ENCODE measurements at places on chromosomes 6 and 20.

GRCh38 chr6:95596021-95596420, 18.7 kb downstream of the MANEA start:
- DNase-seq: no peak

GRCh38 chr20:53664121-53664520, 70.5 kb upstream of the ZNF217 start:
- no peak for DNase-seq

- DNase-seq: no peak
Observed at GRCh38 chr20:59159493-59160376, 3.9 kb upstream of the ZNF831 start.

DNA sequence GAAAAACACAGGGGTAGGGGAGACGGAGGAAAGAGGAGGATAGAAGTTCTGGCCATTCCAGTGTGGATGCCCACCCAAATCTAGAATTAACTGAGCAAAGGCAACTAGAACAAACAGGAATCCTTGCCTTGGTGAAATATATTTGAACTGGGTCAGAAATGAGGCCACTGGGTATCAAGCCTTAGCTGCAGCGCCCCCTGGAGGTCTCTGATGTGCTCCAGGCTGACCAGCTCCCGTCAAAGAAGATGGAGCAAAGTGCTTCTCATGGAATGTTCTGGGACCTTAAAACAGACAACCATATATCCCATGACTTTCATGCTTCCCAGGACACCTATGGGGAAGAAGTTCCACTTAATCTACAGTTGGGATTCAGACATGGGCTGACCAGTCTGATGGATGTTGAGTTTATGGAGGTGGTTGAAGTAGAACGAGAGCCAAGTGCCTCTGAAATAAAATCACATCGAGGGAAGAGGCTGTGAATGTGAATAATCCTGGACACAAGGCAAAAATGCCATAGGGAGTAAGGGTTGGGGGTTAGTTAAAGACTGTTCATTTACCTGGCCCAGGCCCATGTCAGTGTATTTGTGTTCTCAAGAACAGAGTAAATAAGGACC, 50.4 kb downstream of the HLA-DPB1 start:
- DNase-seq: no peak

DNA sequence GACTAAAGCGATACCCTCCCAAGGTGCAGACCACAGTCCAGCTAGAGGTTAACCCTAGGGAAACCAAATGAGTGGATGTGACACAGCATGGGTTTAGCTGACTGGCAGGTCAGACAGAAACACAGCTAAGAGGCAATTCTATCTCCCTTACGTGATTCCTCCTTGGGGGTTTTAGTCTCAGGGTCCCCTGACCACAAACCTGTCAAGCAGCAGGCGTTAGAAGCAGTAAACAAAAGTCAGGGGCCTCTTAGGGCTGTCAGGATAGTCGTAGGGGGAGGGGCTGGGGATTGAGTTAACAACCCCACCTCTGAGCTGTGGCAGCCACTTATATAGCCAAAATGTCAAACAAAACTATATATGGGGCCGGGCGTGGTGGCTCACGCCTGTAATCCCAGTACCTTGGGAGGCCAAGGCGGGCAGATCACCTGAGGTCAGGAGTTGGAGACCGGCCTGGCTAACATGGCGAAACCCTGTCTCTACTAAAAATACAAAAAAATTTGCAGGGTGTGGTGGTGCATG, 13.6 kb downstream of the KCNK5 start:
- DNase-seq: no peak

DNA sequence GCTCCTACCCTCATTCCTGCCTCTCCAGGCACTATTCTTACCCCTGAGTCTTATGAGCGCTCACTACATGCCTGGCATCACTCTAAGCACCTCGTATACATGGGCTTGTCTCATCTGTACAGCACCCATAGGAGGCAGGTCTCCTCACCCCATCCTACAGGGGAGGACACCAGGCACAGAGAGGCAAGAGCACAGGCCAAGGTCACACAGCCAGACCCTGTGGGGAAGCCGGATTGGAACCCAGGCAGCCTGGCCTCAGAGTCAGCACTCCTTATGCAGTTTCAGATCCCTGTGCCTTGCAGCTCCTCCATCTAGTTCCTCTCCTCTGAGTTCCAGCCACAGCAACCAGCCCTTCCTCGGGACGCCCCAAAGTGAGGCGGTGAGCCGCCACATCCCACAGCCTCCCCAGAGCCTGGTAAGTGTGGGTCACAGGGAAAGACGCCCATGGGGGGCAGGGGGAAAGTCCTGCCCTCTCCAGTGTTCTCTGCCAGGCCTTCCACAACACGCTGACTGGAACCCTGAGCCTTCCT, 103.3 kb downstream of the NFATC2 start:
- DNase-seq: no peak

GRCh38 chr6:158122048-158122447, 46.0 kb downstream of the SERAC1 start:
- no peak for DNase-seq

GRCh38 chr20:49287555-49288249, 9.8 kb upstream of the ZNFX1 start:
- no peak for DNase-seq

DNA sequence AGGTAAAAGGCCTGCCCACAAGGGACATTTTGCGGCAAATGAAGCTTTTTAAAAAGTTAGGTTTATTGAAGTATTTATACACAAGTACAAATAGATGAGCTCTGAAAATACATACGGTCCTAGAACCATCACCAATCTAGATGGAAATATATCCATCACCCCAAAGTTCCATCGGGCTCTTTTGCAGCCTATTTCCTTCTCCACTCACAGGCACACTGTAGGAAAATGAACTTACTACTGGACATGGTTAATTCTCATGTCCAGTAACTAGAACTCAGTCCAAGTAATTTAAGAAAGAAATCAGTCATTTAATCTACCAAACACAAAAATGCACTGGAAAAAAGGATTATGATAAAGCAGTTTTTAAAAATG, 6.2 kb downstream of the PCNA start:
- DNase-seq: no peak

GRCh38 chr6:98634569-98634968, 199.8 kb upstream of the POU3F2 start:
- no peak for DNase-seq

DNA sequence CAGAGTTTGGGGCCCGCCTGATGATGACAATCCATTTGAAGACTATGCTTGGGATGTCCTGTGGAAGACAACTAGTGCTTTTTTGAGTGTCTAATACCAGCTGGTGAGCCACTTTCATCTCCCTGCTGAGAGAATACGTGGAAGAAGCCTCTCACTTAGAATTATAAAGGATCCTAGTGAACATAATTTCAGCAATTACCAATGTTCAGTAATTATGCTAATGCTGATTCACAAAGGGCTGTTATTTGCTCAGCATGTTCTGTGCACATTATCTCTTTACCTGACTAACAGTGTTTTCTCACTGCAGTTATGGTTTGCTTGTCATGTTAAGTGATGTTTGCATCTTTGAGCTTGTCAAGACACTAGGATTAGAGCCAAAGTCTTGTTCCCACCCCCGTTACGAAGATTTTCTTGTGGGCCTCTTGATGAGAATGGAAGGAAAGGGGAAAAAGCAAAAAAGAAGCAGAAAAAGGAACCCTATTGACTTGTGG, 282.1 kb upstream of the CHD6 start:
- DNase-seq: no peak

- no peak for DNase-seq
Observed at GRCh38 chr6:33208091-33208967, at the start of gene RING1. TSS of gene RING1 (plus strand) at chr6:33208500. CDS start at chr6:33208823, 323 bp downstream.

GRCh38 chr6:135622081-135622480, 124.5 kb upstream of the AHI1 start:
- no peak for DNase-seq

DNA sequence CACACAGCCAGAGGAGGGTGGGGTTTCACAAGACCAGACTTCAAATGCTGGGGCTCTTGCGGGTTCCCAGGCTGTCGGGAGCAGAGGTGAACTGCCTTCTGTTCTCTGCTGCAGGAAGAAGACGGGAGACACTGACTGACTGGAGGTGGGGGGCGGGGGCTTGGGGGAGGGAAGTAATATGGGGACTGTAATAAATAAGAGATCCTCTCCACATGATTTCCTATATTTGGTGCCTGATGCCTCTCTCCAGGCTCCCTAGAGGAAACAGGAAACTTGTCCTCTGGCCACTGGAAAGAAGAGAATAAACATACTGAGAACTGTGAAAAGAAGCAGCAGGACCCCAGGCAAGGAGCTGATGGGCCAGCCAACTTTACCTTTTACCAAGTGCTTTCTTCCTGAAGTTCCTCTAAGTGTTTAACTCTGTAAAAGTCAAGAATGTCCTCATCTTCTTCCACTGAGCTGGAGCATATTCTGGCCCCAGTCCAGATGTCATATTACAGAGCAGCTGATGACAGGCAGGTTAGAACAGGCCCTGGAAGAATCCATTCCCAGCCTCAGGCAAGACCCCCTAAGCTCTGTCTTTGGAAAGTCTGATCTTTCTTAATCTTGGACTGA, 33.2 kb upstream of the ADGRF5 start:
- DNase-seq: no peak

- peak; percentile 71 for DNase-seq
Observed at GRCh38 chr20:44310664-44311639, at the start of gene FITM2. TSS of gene FITM2 (minus strand) at chr20:44311202. CDS start at chr20:44311148, 54 bp downstream.

DNA sequence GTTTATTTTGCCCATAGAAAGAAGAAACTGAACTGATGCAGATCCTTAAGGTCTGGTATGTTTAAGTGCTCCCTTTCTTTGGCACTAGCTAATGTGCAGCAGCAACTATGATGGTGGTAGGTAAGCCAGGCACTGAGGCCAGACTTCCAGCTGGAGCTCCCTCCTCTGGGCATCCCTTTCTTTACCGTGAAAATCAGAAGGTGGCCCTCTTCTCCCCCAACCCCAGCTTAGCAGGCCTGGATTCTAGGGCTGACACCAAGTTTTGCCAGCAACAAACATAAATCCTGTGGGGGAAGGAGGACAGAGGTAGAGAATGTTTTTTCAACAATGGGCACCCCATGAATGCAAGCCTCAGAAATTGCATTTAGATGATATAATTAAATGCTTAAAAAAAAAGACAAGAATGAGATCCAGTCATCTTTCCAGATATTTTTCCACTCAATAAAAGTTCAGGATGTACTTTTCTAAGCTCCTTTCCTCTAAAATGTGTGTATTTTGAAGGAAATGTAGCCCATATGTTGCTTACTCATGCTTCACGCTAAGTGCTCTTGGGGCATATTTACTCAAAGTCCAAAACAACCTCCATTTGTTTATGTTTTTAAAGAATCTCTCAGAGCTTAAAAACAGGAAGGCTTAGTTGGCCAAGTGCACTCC, 123.9 kb upstream of the NXT1 start:
- DNase-seq: no peak

GRCh38 chr20:50487397-50487796, 22.8 kb upstream of the PTPN1 start:
- DNase-seq: no peak

All from NCI-H1436 treated with DMSO at 0.1 percent for 48 hours (cell line).